ENCODE measurements at places on chromosomes 6 and 20. TPM values are rescaled to one million over a fixed set of nuclear protein-coding genes. Genes with fewer than 3 reads are reported as not detected.

SRMS gene
- total RNA-seq = not detected

- no peaks in the 10 kb centered on the region for H3K27me3 ChIP-seq
- H3K27ac ChIP-seq = no peak overlapping the region
- H3K4me1 ChIP-seq = peaks cover 6% of the 10 kb centered on the region
- no peaks in the 10 kb centered on the region for H3K36me3 ChIP-seq
- H3K4me3 ChIP-seq = peak overlapping the region; percentile 39
- peak; percentile 60 for DNase-seq
Observed at GRCh38 chr6:26311012-26311384, 54.0 kb upstream of the BTN3A2 start.

DNA sequence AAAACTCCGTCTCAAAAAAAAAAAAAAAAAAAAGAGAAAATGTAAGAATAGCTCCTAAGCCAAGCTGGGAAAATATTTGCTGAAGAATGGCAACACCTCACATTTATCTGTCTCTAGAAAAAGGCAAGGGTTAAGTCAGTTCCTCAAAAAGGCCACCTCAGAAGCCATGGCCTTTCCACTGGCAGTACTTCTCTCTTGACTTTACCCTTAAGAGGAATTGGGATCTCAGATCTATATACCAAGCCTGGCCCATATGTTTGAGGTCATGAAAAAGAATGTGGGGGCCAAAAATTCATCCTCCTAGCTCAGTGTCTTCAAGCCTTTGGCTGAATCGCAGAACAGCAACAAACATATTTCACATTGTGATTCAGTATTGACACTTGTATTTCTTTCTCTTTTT, 10.9 kb upstream of the NCOA3 start:
- H3K27me3 ChIP-seq = no peaks in the 10 kb centered on the region
- no peak overlapping the region for H3K27ac ChIP-seq
- H3K4me1 ChIP-seq = peaks cover 7% of the 10 kb centered on the region
- no peak for DNase-seq
- H3K4me3 ChIP-seq = no peak overlapping the region

- H3K4me1 ChIP-seq = peaks cover 18% of the 10 kb centered on the region
- H3K27me3 ChIP-seq = peaks cover 2% of the 10 kb centered on the region
- H3K36me3 ChIP-seq = no peaks in the 10 kb centered on the region
- H3K4me3 ChIP-seq = no peak overlapping the region
Observed at GRCh38 chr6:42046464-42047212, 3.7 kb upstream of the TAF8 start.

Measured in fibroblast of lung (primary cell).